ENCODE measurements at places on chromosomes 4 and X. TPM values are rescaled to one million over a fixed set of nuclear protein-coding genes. Genes with fewer than 3 reads are reported as not detected.

The MPP1 gene
- 18.7 TPM for total RNA-seq

The SYN1 gene
- 0.43 TPM for total RNA-seq

The HDX gene
- total RNA-seq = 9.4 TPM

The CYTL1 gene
- 37.4 TPM for total RNA-seq

The PGAM4 gene
- total RNA-seq = not detected

The TCEAL6 gene
- not detected for total RNA-seq

GRCh38 chr4:46886711-46887110 lies 22.3 kb downstream of the COX7B2 start:
- H3K27me3 ChIP-seq = no peaks in the 10 kb centered on the region
- no peak overlapping the region for H3K27ac ChIP-seq
- peak; percentile 11 for DNase-seq

- H3K27me3 ChIP-seq = no peaks in the 10 kb centered on the region
- no peak overlapping the region for H3K4me3 ChIP-seq
- DNase-seq = no peak
- H3K27ac ChIP-seq = no peak overlapping the region
Observed at GRCh38 chrX:14753441-14753840, 119.4 kb downstream of the FANCB start.

DNA sequence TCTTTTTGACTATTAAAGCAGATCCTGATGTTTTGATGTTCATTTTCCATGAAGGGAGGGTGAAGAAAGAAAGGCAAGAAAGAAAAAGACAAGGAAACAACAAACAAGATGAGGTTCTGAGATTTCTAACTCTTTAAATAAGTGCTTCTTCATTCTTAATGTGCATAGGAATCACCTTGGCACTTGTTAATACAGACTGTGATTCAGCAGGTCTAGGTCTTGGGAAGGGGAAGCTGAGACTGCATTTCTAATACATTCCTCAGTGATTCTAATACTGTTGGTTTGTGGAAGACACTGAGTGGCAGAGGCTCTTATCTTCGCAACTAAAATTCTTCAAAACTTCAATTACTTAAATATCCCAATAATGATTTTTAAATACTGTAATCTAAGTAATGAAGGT lies 95.2 kb upstream of the NAP1L5 start:
- DNase-seq = no peak
- H3K36me3 ChIP-seq = no peaks in the 10 kb centered on the region
- H3K4me1 ChIP-seq = peaks cover 7% of the 10 kb centered on the region
- no peaks in the 10 kb centered on the region for H3K27me3 ChIP-seq
- peak overlapping the region; percentile 69 for H3K27ac ChIP-seq

- no peak for DNase-seq
- H3K27ac ChIP-seq = peak overlapping the region; percentile 53
- H3K36me3 ChIP-seq = no peaks in the 10 kb centered on the region
- H3K4me1 ChIP-seq = peaks cover 12% of the 10 kb centered on the region
- H3K4me3 ChIP-seq = no peak overlapping the region
Observed at GRCh38 chr4:139919521-139919920, 234.5 kb downstream of the MAML3 start.

- no peak overlapping the region for H3K4me3 ChIP-seq
- no peaks in the 10 kb centered on the region for H3K27me3 ChIP-seq
- no peak for DNase-seq
- H3K4me1 ChIP-seq = no peaks in the 10 kb centered on the region
- H3K27ac ChIP-seq = no peak overlapping the region
- no peaks in the 10 kb centered on the region for H3K36me3 ChIP-seq
Observed at GRCh38 chrX:130741584-130741983, 161.4 kb downstream of the ENOX2 start.

DNA sequence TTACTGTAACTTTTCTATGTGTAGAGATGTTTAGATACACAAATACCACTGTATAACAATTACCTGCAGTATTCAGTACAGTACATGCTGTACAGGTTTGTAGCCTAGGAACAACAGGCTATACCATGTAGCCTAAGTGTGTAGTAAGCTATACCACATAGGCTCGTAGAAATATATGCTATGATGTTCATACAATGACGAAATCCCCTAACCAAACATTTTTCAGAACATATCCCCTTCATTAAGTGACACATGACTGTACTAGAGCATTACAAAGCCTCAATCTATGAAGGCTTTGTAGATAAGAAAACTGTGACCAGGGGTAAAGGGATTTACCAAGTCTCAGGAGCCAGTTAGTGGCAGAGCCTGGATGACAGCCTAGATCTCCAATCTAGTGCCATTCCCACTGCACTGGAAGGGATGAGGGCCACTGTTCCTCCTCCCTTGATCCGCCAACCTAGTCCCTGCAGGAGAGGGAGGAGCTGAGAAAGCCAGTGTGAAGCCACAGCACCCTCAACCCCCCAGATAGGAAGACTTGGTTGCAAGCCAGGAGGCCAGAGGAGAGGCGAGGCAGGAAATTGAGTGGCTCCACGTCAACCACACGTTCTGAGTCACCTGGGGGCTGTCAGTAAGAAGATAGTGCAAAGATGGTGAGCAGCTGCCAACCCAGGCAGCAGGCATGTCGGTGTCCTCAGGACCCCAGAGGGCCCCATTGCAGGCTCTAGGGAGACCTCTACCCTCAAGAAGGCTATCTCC lies 227.7 kb downstream of the BCOR start:
- H3K4me3 ChIP-seq = no peak overlapping the region
- no peaks in the 10 kb centered on the region for H3K27me3 ChIP-seq
- no peak overlapping the region for H3K27ac ChIP-seq
- DNase-seq = no peak
- H3K36me3 ChIP-seq = no peaks in the 10 kb centered on the region

DNA sequence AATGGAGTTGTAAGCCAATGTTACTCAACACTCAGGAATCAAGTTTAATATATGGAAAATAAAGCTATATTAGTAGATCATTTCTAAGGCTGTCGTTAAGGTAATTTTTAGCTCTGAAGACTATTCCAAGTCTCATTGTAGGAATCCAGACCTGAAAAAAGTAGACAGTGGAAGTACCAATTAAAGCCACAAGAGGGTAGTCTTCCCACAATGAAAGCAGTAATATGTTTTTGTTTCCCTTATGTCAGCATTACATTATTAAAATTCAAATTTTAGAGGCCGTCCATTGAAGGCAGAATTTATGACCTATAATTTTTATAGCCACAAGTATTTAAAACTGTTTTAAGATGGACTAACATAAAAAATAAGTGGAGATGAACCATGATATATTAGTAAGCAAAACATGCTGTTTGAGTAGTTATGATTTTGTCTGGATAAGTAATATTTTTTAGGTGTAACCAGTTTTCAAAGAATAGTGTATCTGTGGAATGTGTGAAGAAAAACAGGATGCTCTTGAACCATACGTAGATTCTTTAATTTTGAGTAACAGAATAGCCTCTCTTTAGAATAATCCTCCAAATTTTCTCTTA lies 372.6 kb upstream of the TECRL start:
- no peaks in the 10 kb centered on the region for H3K27me3 ChIP-seq
- H3K4me3 ChIP-seq = no peak overlapping the region
- no peak overlapping the region for H3K27ac ChIP-seq

- no peak overlapping the region for H3K4me3 ChIP-seq
- H3K36me3 ChIP-seq = no peaks in the 10 kb centered on the region
- H3K27ac ChIP-seq = no peak overlapping the region
- H3K27me3 ChIP-seq = no peaks in the 10 kb centered on the region
- no peak for DNase-seq
Observed at GRCh38 chr4:96983830-96984229, 1143.9 kb downstream of the PDHA2 start.

GRCh38 chr4:148216866-148217814 lies 225.1 kb downstream of the NR3C2 start:
- H3K4me1 ChIP-seq = peaks cover 6% of the 10 kb centered on the region
- no peak for DNase-seq
- no peaks in the 10 kb centered on the region for H3K27me3 ChIP-seq
- no peak overlapping the region for H3K27ac ChIP-seq

DNA sequence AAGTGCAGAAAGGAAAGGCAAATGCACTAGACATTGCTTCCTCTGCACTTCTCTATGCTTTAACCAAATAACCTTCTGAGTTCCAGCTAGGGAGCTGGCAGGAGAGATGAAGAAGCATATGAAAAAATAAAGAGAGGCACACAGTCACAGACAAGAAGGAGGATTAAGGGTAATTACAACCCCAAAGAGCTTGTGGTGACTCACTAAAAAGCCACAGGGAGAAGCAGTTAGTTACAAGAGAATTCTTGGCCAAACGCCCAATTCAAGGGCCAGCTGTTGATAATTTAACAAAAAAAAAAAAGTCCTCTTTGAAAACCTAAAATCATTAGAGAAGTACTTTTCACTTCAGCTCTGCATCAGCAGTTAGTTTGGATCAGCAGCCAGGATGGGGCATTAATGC lies 478.0 kb downstream of the KCNIP4 start:
- H3K27me3 ChIP-seq = peaks cover 5% of the 10 kb centered on the region
- H3K36me3 ChIP-seq = no peaks in the 10 kb centered on the region
- peak; percentile 26 for DNase-seq
- H3K4me3 ChIP-seq = no peak overlapping the region
- no peak overlapping the region for H3K27ac ChIP-seq

GRCh38 chr4:1763550-1764080 lies 29.5 kb upstream of the FGFR3 start:
- H3K27ac ChIP-seq = peak overlapping the region; percentile 83
- peak; percentile 85 for DNase-seq
- no peaks in the 10 kb centered on the region for H3K27me3 ChIP-seq
- H3K4me3 ChIP-seq = no peak overlapping the region

DNA sequence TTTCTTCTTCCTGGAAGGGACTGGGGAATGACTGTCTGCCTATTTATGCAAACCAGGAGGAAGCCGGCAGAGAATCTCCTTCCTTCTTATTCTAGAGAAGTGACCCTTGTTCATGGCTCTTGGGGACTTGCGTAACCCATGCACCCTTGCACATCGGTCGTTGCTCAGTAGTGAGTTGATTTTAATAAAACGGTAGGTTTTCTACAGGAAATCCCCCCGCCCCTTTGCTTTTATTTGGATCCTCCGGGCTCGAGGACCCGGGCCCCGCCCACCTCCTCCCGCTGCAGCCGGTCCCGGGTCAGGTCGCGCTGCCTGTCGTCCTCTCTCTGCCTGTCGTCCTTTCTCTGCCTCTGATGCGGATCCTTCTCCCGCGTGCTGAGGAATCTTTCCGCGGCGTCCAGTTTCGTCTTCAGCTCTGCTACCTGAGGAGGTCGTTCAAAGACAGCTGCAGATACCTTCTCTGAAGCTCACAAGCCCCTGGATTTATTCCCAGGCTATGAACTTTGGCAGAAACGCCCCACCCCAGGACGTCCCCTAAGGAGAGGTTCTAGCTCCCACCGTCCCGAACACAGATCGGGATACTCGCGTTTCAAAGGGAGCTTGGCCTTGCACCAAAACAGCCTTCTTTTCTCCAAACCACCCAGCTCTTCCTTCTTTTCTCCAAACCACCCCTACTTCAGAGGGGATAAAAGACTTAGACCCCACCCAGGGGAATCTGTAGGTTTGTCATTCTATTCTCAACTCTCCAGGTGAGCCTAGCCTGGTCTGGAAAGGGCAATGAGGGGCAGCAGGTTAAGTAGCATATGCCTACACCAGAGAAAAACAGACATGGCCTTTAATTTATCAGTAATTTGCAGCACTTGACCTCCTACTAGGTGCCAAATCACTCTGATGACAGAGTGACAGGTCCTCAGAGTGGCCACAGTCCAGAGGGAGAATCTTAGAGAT lies 7.0 kb downstream of the TNIP3 start:
- peak; percentile 31 for DNase-seq
- H3K4me1 ChIP-seq = no peaks in the 10 kb centered on the region
- no peak overlapping the region for H3K27ac ChIP-seq
- H3K27me3 ChIP-seq = no peaks in the 10 kb centered on the region
- H3K36me3 ChIP-seq = no peaks in the 10 kb centered on the region
- H3K4me3 ChIP-seq = peak overlapping the region; percentile 37

DNA sequence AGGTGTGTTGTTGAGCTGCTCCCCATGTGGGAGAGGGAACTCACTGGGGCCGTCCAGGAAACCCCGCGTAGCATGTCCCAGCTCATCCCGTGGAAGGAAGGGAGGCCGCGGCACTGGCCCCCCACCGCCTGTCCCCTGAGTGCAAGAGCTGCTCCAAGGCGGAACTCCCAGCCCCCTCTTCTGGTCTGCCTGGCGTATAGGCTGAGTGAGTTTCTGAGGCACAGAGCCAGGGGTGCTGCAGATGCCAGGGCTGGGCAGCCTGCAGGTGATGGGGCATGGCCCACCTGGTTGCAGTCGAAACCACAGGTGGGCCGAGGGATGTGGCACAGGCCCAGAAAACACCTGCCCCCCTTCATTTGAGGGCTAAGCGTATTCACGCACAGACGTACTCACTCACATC lies 49.6 kb downstream of the ABLIM2 start:
- H3K27me3 ChIP-seq = no peaks in the 10 kb centered on the region
- H3K36me3 ChIP-seq = no peaks in the 10 kb centered on the region
- peaks cover 9% of the 10 kb centered on the region for H3K4me1 ChIP-seq
